ENCODE measurements at places on chromosomes 7 and 10.
A peak's percentile ranks its signal among the peaks of the same experiment; 100 is the strongest.

DNA sequence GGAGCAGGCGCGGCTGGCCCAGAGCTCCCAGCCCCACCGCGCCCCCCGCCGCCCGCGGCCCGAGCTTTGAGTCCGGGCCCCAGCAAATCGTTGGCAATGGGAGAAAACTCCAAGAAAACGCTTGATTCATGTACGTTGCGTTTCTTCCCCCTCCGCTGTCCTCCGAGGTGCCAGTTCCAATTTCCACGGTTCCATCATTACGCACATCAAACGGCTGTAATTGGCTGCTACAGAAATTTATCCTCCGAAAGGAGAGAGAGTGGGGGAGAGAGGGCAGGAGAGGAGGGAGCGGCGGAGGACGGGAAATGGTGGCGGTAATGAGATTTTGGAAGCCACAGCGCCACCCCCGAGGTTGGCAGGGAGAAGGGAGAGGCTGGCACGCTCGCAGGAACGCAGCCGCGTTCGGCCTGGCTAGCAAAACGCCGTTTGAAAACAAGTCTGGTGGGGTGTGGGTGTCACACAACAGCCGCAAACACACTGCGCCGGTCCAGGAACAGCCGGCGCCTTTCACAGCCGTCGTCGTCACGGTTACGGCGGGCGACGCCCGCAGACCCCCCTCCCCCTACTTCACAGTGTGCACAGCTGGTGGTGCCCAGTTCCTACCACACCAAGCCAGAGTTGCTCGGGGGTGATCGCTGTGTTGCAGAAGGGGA lies 57.5 kb downstream of the UNCX start:
- peak; percentile 46 for DNase-seq

GRCh38 chr7:121510858-121511482 lies 114.9 kb upstream of the FAM3C start:
- no peak for DNase-seq

DNA sequence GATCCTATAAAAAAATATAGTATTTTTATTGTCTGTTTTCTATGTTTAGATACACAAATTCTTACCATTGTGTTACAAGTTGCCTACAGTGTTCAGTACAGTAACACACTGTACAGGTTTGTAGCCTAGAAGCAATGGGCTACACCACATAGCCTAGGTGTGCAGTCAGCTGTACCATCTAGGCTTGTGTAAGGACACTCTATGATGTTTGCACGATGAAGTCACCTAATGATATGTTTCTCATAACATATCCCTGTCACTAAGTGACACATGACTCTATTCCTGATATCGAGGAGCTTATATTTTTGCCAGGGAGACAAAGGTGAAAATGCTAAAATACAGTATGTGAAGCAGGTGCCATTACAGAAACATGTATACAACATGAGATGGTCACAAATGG lies 18.6 kb downstream of the ZNF25 start:
- DNase-seq, result no peak

GRCh38 chr10:80421050-80421706 lies 12.8 kb downstream of the PRXL2A start:
- no peak for DNase-seq

DNA sequence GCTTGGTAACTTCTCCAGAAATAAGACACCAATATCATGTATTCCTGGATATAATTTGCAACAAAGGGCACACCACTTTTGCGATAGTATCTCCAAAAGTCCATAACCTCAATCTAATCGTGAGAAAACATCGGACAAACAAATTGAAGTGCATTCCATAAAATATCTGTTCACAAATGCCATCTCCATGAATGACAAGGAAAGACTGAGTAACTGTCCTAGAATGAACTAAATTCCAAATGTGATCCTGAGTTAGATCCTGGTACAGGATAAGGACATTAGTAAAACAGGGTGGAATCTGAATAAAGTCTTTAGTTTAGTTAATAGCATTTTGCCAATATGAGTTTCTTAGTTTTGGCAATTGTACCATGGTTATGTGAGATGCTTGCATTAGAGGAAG lies 384.2 kb downstream of the SUGCT start:
- DNase-seq, result no peak

- no peak for DNase-seq
Observed at GRCh38 chr7:148026713-148027112, 563.9 kb upstream of the C7orf33 start.

DNA sequence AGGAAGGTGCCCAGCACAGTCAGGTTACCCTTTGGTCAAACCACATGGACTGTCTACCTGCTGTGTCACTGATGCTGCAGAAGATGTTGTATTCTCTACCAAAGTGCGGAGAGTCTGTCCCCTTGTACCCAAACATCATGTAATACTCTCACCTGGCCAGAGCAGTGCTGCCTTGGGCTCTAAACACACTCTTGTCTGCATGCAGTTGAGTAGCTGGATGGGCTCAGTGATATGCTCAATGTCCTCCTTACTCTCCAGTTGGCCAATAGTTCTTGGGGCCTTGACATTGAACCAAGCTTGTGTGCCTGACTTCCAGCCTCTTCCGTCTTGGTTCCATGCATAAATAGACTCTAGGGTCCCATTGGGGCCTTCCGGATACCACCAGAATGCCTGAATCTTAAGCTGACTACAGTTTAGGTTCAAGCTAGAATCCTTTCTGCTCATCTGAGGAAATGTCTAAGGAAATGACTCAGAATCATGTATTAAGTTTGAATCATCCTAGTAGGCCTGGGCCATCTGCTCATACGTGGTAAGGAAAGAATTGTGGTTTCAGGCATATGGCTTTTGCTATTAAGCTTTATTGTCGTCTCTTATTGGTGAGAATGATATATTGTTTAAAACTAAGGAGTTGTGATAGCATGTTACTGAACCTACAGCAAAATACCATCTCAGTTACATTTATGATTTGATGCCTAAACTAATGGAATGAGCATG lies 118.0 kb downstream of the OTUD1 start:
- no peak for DNase-seq

- no peak for DNase-seq
Observed at GRCh38 chr10:81944609-81945008, 69.6 kb downstream of the NRG3 start.

DNA sequence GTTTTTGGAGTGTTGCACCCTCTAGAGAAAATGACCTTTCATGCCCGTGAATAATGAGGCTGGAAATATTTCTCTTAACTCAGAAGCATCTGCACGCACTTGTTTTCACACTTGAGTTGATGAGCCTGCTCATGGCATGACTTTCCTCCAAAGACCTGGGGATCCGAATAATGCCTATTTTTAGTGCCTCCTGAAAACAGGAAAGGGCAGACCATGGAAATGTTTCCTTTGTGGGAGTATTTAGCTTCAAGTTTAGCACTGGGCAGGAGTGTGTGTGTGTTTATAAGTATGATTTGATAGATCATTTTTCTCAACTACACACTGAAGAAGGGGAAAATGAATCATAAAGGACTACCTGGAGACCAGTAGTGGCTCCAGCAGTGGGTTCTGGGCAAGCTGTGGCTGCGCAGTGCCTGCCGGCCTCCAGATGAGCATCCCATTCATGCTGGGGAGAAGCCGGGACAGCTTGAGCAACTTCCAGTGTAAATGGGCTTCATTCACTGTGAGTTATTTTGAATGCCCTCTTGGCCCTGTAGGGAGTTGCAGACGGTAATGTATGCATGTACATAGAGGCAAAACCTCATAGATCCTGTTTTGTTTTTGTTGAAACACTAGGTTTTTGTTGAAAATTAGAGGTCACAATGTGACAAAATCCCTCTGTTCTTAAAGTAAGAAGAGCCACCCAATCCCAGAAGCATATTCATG lies 117.8 kb upstream of the INSYN2A start:
- DNase-seq, result no peak

Data from SW480 (cell line).